ENCODE measurements at places on chromosomes 11 and 22. TPM values are rescaled to one million over a fixed set of nuclear protein-coding genes. Genes with fewer than 3 reads are reported as not detected.
A peak's percentile ranks its signal among the peaks of the same experiment; 100 is the strongest.

- H3K36me3 ChIP-seq, result peaks cover 12% of the 10 kb centered on the region
- H3K27ac ChIP-seq, result peak within 1 kb of the TSS; percentile 59
- no peaks in the 10 kb centered on the region for H3K27me3 ChIP-seq
- H3K4me1 ChIP-seq, result peaks cover 6% of the 10 kb centered on the region
These were observed at the start of gene SMTNL1 for GRCh38 chr11:57536947-57537619. Gene SMTNL1 (plus strand): TSS chr11:57537595. CDS start chr11:57542643, 5,048 bp downstream.

GRCh38 chr22:47284822-47285221 is 522.4 kb downstream of the TBC1D22A start:
- H3K4me3 ChIP-seq, result no peak overlapping the region
- H3K36me3 ChIP-seq, result no peaks in the 10 kb centered on the region
- H3K4me1 ChIP-seq, result no peaks in the 10 kb centered on the region
- no peak overlapping the region for H3K27ac ChIP-seq
- no peak for DNase-seq
- no peaks in the 10 kb centered on the region for H3K27me3 ChIP-seq

DNA sequence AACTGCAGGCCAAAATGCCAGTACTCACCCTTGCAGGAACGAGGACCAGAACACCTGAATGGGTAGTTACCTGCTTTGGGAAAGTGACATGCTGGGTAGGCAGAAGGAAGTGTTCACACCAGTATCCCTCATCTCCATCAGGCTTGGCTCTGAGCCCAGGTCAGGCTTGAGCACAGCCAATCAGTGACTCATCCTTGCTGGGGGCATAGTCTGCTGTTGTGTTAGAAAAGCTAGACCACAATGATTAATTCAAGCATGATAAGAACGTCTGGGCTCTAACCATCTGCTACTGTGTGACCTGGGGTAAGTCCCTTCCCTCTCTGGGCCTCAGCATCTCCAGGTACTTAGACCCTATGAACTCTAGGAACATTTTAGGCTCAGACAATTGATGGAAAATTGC is 450.4 kb downstream of the MIAT start:
- H3K4me1 ChIP-seq, result no peaks in the 10 kb centered on the region
- DNase-seq, result no peak
- no peak overlapping the region for H3K27ac ChIP-seq
- no peaks in the 10 kb centered on the region for H3K36me3 ChIP-seq
- no peak overlapping the region for H3K4me3 ChIP-seq

DNA sequence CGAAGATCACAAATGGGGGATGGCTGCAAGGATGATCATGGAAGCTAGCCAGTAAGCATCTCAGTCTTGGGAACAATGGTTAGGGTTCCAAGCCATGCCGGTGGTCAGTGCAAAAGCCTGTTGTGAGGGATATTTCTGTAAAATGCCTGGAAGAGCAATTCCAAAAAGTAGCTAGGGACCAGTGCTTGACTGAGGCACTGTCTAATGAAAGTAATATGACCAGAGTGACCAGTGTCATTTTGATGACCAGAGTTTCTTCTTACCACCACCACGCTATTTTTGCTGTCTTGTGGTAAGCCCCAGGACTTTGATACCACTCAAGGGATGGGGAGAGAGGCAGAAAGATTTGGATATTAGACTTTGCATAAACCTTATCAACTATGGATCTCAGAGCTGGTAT is 18.4 kb downstream of the GDPD4 start:
- no peak overlapping the region for H3K4me3 ChIP-seq
- no peaks in the 10 kb centered on the region for H3K36me3 ChIP-seq
- H3K27me3 ChIP-seq, result peaks cover 26% of the 10 kb centered on the region
- H3K27ac ChIP-seq, result no peak overlapping the region
- H3K4me1 ChIP-seq, result no peaks in the 10 kb centered on the region

GRCh38 chr11:131840545-131840944 is 470.1 kb downstream of the NTM start:
- no peaks in the 10 kb centered on the region for H3K36me3 ChIP-seq
- no peaks in the 10 kb centered on the region for H3K4me1 ChIP-seq
- no peak for DNase-seq
- H3K27me3 ChIP-seq, result no peaks in the 10 kb centered on the region

DNA sequence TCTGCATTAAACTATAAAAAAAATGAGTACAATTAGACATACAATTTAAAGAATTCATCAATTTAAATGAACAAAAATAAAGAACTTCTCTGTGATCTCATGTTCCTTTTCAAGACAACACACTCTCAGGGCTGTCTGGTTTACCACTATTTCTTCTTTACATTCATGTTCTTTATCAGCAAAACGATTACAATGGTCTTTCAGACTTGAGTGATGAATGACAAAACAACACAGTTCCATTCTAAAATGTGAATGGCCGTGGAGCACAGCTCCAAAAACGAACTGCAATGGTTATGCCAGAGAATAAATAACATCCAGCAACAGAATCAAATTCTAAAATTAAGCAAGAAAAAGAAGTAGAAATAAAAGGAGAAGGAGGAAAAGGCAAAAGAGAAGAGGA is 113.1 kb downstream of the CADM1 start:
- no peak overlapping the region for H3K27ac ChIP-seq
- no peaks in the 10 kb centered on the region for H3K27me3 ChIP-seq
- no peak for DNase-seq
- H3K4me3 ChIP-seq, result no peak overlapping the region
- no peaks in the 10 kb centered on the region for H3K36me3 ChIP-seq
- no peaks in the 10 kb centered on the region for H3K4me1 ChIP-seq

DNA sequence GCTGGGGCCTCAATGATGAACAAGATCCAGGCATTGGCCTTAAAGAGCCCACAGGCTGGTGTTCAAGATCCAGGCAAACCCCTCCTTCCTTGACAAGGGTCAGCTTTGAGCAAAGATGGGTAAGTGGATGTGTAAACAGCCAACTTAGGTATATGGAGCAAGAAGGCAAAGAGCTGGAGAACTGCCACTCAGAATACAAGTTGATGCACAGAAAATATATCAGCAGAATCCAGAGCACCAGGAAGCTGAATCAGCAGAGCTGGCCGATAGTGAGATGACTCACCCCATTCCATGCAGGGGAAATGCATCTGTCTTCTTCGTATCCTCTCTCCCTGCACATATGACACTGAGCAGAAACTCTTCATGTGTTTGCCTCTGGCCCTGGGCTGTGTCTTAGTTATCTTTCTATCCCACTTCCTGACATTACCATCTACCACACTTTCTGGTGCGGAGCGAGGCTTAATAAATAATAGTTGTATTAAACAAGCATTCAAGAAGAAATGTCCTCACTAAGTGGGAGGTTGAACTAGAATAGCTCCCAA is 57.8 kb downstream of the ENDOD1 start:
- no peaks in the 10 kb centered on the region for H3K36me3 ChIP-seq
- no peak overlapping the region for H3K27ac ChIP-seq

GRCh38 chr11:14300661-14301304 is 58.2 kb downstream of the RRAS2 start:
- H3K27ac ChIP-seq, result no peak overlapping the region
- DNase-seq, result peak; percentile 67
- H3K4me1 ChIP-seq, result peaks cover 36% of the 10 kb centered on the region
- no peaks in the 10 kb centered on the region for H3K27me3 ChIP-seq
- H3K4me3 ChIP-seq, result no peak overlapping the region
- peaks cover 2% of the 10 kb centered on the region for H3K36me3 ChIP-seq

DNA sequence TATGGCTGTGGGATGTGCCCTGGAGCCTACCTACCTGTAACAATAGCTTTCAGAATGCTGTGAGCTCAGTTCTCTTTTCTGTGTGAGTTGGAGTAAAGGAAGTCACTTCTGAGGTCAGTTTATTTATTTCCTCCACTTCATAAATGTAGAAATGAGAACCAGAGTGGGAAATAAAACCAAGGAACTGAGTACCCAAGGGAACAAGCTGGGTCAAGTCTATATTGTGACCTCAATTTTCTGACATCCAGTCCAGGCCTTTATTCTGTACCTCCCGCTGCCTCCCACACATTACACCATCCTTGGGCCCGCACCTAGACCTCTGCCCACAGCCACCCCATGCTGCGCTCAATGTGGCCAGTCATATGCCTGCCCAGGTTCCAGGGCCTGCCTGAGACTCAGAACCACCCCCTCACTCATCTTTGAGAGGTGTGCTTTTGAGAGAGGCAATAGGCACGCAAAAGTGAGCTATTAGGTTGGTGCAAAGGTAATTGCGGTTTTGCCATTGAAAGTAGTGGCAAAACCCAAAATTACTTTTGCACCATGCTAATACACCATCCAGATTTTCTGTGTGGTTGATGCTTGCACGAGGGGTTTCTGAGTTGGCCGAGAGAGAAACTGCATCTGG is 9.8 kb downstream of the MS4A6E start:
- no peak for DNase-seq
- peaks cover 20% of the 10 kb centered on the region for H3K27me3 ChIP-seq
- no peaks in the 10 kb centered on the region for H3K4me1 ChIP-seq
- H3K36me3 ChIP-seq, result no peaks in the 10 kb centered on the region
- H3K27ac ChIP-seq, result no peak overlapping the region

DNA sequence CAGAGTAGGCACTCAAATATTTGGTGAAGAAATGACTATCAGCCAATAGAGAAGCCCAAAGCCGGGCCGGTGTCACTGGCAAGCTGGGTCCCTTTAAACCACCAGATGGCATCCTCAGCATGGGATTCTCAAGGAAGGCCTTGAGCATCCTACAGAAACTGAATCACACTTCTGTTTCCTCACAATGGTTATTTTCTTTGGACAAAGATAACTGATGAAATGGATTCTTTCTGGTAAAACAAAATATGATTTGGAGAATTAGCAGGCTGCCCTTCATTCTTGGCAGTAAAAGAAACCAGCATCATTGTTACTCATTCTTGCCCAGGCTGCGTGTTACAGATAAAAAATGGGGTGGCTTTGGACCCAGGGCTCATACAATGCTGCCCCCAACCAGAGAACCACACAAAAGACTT is 30.3 kb upstream of the ASPHD2 start:
- H3K36me3 ChIP-seq, result no peaks in the 10 kb centered on the region
- H3K4me1 ChIP-seq, result peaks cover 1% of the 10 kb centered on the region
- peak; percentile 66 for DNase-seq
- H3K4me3 ChIP-seq, result no peak overlapping the region
- peaks cover 2% of the 10 kb centered on the region for H3K27me3 ChIP-seq
- no peak overlapping the region for H3K27ac ChIP-seq

Gene OR52J3
- total RNA-seq, result not detected

DNA sequence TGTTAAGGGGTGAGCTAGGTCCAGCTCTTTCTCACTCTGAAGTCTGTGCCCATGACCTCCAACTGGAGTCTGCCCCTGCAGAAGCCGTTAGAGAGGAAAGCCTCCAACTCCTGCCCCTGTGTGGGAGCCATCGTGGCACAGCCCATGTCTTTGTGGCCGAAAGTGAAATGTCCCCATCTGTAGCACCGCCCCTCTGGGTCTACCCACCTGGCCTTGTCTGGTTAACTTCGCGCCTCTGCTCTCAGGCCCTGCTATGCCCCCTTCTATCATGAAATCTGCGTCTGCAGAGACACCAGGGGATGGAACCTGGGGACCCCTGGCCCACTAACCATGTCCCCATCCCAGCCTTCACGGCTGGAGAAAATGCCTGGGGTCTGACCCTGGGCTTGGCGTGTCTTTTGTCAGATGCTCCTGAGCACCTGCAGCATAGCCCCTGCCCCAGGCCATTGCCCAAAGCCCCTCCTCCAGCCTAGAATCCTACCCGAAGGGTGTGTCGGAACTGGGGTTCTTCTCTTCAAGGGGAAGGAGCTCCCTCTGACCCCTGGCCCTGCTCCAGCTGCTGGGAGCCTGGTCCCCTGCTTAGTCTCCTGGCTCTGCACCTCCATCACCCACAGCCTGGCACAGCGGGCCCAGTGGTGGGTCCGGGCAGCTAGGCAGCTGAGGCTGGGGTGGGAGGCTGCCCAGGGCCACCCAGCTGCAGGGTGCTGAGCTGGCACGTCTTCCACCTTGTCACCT is 35.8 kb upstream of the HMOX1 start:
- H3K4me1 ChIP-seq, result no peaks in the 10 kb centered on the region
- no peak overlapping the region for H3K4me3 ChIP-seq
- no peak for DNase-seq
- peak overlapping the region; percentile 14 for H3K27ac ChIP-seq
- H3K36me3 ChIP-seq, result peaks cover under 1% of the 10 kb centered on the region
- H3K27me3 ChIP-seq, result no peaks in the 10 kb centered on the region

Gene MB
- not detected for total RNA-seq

GRCh38 chr11:123316003-123316402 is 114.1 kb upstream of the GRAMD1B start:
- peaks cover 27% of the 10 kb centered on the region for H3K27me3 ChIP-seq
- no peaks in the 10 kb centered on the region for H3K36me3 ChIP-seq
- no peak for DNase-seq
- no peak overlapping the region for H3K4me3 ChIP-seq

Gene CRYBB1
- not detected for total RNA-seq

Gene OR4C45
- total RNA-seq, result not detected

Gene CALCA
- not detected for total RNA-seq

GRCh38 chr11:1499261-1499890 is 12.8 kb upstream of the MOB2 start:
- H3K36me3 ChIP-seq, result peaks cover 26% of the 10 kb centered on the region
- no peak overlapping the region for H3K4me3 ChIP-seq
- no peaks in the 10 kb centered on the region for H3K27me3 ChIP-seq
- DNase-seq, result no peak
- no peak overlapping the region for H3K27ac ChIP-seq

- peaks cover 14% of the 10 kb centered on the region for H3K27me3 ChIP-seq
- no peaks in the 10 kb centered on the region for H3K36me3 ChIP-seq
- no peak overlapping the region for H3K4me3 ChIP-seq
These were observed 53.9 kb downstream of the SMIM38 start for GRCh38 chr11:69209421-69210309.

Gene ALKBH3
- total RNA-seq, result 43.7 TPM

- peaks cover 27% of the 10 kb centered on the region for H3K36me3 ChIP-seq
- H3K4me1 ChIP-seq, result no peaks in the 10 kb centered on the region
- no peak for DNase-seq
- H3K4me3 ChIP-seq, result no peak overlapping the region
- H3K27ac ChIP-seq, result no peak overlapping the region
These were observed 13.0 kb downstream of the MRPL21 start for GRCh38 chr11:68890490-68891231.

Gene EEF1G
- total RNA-seq, result 1,058 TPM

- H3K4me3 ChIP-seq, result no peak overlapping the region
- H3K36me3 ChIP-seq, result no peaks in the 10 kb centered on the region
- H3K27me3 ChIP-seq, result no peaks in the 10 kb centered on the region
These were observed 68.1 kb upstream of the CCDC179 start for GRCh38 chr11:22928207-22928917.

Gene HORMAD2
- not detected for total RNA-seq

Gene XKR3
- total RNA-seq, result not detected

Gene PARVG
- 186 TPM for total RNA-seq

Gene NCF4
- 48.2 TPM for total RNA-seq

Gene TRIM51
- total RNA-seq, result not detected

- no peak for DNase-seq
- H3K27ac ChIP-seq, result no peak overlapping the region
- peaks cover 33% of the 10 kb centered on the region for H3K36me3 ChIP-seq
- H3K4me1 ChIP-seq, result no peaks in the 10 kb centered on the region
- H3K27me3 ChIP-seq, result no peaks in the 10 kb centered on the region
- H3K4me3 ChIP-seq, result no peak overlapping the region
These were observed 57.7 kb downstream of the DGCR2 start for GRCh38 chr22:19064354-19065054.

Gene SLC6A5
- total RNA-seq, result not detected

- H3K4me3 ChIP-seq, result peak overlapping the region; percentile 76
- peak overlapping the region; percentile 86 for H3K27ac ChIP-seq
- peaks cover 2% of the 10 kb centered on the region for H3K36me3 ChIP-seq
- DNase-seq, result peak; percentile 46
- H3K4me1 ChIP-seq, result peaks cover 54% of the 10 kb centered on the region
- H3K27me3 ChIP-seq, result no peaks in the 10 kb centered on the region
These were observed 77.4 kb upstream of the WNT7B start for GRCh38 chr22:46054091-46055073.

GRCh38 chr11:67415501-67416304 is at the start of gene CARNS1:
Gene CARNS1 (plus strand): TSS chr11:67415678. CDS start chr11:67416200, 522 bp downstream.
- H3K27ac ChIP-seq, result peak within 1 kb of the TSS; percentile 83
- peaks cover 12% of the 10 kb centered on the region for H3K36me3 ChIP-seq
- peaks cover 77% of the 10 kb centered on the region for H3K4me1 ChIP-seq
- H3K27me3 ChIP-seq, result peaks cover 2% of the 10 kb centered on the region
- no peak for DNase-seq

All from activated CD8-positive, alpha-beta T cell treated with anti-CD3 and anti-CD28 coated beads, Interleukin-2, amount 10 ng/mL, durations not matched to agents 7 days and 5 days (primary cell).